GM23248 (cell line): ENCODE measurements at places on chromosomes 12 and 14. TPM values are rescaled to one million over a fixed set of nuclear protein-coding genes. Genes with fewer than 3 reads are reported as not detected.

DTX3 gene
- total RNA-seq, result 12.3 and 19.6 TPM in 2 replicates

C12orf54 gene
- not detected in 2 replicates for total RNA-seq

VRTN gene
- not detected in 2 replicates for total RNA-seq

TMEM63C gene
- total RNA-seq, result not detected in 2 replicates

OR10P1 gene
- total RNA-seq, result not detected in 2 replicates

MDM2 gene
- total RNA-seq, result 111 and 156 TPM in 2 replicates

LRRC43 gene
- 6.4 TPM in 1 of 2 replicates, not detected in the other for total RNA-seq

LRP1-AS gene
- not detected in 2 replicates for total RNA-seq

ARMH4 gene
- 2.9 and 3.3 TPM in 2 replicates for total RNA-seq

CCDC196 gene
- not detected in 2 replicates for total RNA-seq

NAV3 gene
- 49.8 and 69.9 TPM in 2 replicates for total RNA-seq

RABGGTA gene
- 18.0 and 34.9 TPM in 2 replicates for total RNA-seq

IRAK3 gene
- 3.7 and 6.6 TPM in 2 replicates for total RNA-seq

CCDC184 gene
- total RNA-seq, result 1.0 and 1.7 TPM in 2 replicates
